ENCODE measurements at places on chromosomes 5 and 9.
A peak's percentile ranks its signal among the peaks of the same experiment; 100 is the strongest.

- DNase-seq = no peak
These were observed 98.4 kb upstream of the NREP start for GRCh38 chr5:111855356-111855755.

DNA sequence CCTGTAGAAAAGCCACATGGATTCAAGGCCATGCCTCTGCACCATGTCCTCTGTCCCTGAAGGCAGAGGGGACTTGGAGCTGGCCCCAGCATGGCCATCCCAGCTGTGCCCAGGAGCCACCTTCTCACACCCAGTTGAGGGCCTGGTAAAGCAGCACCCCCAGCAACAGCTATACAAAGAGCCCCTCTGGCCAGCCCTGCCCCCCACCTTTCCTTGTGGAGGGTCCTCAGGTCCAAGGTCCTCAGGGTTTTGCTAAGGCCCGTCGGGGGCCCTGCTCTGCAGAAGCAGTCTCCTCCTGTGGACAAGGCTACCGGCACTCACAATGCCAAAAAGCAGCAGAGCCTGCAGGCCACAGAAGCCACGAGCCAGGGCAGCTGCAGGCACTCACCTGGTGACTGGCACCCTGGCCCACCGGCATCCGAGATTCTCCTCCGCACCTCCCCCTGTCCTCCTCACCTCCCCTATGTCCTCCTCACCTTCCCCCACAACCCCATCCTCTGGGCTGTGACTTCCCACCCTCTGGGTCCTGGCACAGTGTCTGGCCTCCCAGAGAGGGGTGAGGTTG is 39.9 kb upstream of the LPCAT1 start:
- DNase-seq = no peak

DNA sequence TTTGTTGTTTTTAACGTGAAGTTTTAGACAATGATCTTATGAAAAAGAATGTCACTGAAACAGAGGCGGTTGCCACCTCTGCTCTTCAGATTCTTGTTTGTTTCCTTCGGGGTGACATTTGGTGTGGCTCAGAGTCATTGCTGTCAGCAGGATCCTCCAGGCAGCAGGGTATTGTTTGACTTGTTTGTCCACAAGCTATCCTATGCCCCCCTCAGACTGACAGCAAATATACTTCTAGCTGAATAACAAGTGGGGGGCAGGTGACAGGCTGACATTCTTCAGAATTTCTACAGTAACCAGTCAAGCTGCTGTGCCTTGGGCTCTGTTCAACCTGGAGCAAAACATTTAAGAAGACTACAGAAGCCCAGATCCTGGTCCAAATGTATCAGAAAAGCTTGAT is 383.3 kb downstream of the YTHDC2 start:
- DNase-seq = no peak

- peak; percentile 39 for DNase-seq
These were observed 27.6 kb downstream of the TLX3 start for GRCh38 chr5:171336521-171337209.

DNA sequence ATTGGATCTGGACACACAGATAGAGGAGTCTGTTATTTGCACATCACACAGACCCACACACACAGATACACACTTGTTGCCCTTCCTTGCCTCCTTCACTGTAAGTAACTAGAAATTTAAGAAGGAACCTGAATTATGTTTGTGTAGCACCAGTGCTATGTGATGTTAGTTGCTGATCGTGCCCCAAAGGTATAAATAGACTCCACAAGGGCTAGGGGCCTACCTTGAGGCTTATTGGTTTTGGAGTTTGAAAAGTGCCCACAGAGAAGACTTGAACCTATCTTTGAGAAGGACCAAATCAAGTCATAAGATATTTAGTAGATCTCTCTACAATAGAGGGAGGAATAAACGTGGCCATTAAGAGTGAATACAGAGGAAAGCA is 8.8 kb upstream of the TGFBI start:
- DNase-seq = no peak

GRCh38 chr5:32866138-32866537 is 155.0 kb downstream of the NPR3 start:
- no peak for DNase-seq

- no peak for DNase-seq
These were observed 30.9 kb upstream of the NXNL2 start for GRCh38 chr9:88503845-88504764.

- DNase-seq = peak; percentile 4
These were observed 655 bp upstream of the RAI14 start for GRCh38 chr5:34655354-34655991.

DNA sequence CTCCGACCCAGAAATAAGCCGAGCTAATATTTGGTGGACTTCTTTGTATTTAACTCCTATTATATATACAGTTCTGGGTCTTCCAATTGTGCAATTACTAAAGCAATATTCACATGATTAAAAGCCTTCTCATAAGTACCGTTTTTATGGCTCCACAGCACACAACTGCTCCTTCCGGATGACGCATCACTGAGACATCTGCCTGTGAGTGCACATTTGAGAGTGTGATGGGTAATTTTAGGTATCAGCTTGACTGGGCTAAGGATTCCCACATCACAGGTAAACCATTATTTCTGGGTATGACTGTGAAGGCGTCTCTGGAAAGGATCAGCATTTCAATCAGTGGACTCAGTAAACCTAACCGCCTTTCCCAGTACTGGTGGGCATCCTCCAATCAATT is 77.5 kb upstream of the SYK start:
- no peak for DNase-seq

GRCh38 chr5:76351577-76351976 is 51.5 kb upstream of the IQGAP2 start:
- DNase-seq = no peak

DNA sequence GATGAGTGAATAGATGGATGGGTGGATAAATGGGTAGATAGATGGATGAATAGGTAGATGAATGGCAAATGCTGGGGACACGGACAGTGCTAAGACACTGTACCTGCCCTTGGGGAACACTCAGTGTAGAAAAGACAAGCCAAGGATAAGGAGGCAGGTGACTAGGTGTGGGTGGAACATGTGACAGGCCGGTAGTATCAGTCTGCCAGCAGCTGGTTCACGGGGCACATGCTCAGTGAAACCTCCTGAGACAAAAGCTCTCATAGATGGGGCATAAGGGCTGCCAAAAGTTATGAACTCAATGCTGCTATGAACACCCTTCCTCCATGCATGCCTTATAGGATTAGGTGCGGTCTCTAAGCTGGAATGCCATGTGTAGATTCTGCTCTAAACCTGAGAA is 71.0 kb downstream of the C5orf15 start:
- DNase-seq = no peak

GRCh38 chr5:11289733-11290132 is 528.7 kb upstream of the DAP start:
- no peak for DNase-seq

DNA sequence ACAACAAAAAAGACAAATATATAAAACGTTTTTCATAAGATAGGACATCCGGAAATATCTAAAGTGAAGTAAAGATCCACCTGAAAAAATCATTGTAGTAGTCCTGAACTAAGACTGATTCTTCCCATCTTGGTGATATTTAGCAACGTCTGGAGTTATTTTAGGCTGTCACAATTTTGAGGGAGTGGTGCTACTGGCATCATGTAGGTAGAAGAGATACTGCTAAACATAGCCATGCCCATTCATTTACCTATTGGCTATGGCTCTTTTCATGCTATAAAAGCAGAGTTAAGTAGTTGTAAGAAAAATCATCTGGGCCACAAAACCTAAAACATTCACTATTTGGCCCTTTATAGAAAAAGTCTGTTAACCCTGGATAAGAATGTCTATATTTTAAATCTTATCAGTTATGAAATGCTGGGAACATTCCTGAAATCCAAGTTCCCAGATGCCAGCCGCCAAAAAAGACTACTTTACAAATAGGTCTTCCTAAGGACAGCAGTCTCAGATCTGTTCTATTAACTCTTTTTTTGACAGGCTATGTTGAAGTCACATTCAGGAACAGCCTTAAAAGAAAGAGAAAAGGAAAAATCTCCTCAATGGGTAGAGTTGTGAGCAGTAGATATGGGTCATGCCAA is 27.0 kb downstream of the RAPGEF6 start:
- no peak for DNase-seq

GRCh38 chr5:121273833-121274433 is 577.7 kb upstream of the FTMT start:
- no peak for DNase-seq

DNA sequence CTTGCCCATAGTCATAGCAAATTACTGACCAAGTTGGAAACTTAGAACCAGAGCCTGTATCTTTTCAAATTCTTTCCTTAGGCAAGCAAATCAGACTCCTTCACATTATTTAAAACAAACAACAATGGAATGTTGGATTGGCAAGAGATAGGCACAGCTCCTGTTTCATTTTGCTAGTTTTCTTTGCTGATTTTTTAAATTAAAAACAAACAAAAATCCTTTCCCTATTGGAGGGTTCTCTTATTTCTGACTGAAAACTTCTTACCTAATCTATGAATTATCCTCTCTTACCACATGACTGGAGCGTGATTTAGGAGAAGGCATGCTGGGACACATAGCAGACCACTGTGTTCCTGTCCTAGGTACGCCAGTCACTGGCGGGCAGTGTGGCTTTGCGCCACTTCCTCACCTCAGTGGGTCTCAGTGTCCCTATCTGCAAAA is 63.0 kb downstream of the TTC39B start:
- DNase-seq = no peak

All from inflammatory macrophage treated with lipopolysaccharide for 4 hours (primary cell).